ENCODE measurements at places on chromosomes 5 and 9. TPM values are rescaled to one million over a fixed set of nuclear protein-coding genes. Genes with fewer than 3 reads are reported as not detected.

Gene PCDHGA3
- 0.90 TPM for total RNA-seq

Gene ENG
- total RNA-seq, result 1.4 TPM

Gene TLN1
- 120 TPM for total RNA-seq

Gene PTGER4
- 4.4 TPM for total RNA-seq

Gene TMC1
- 0.54 TPM for total RNA-seq

Gene SHOC1
- not detected for total RNA-seq

Gene PCDHB15
- total RNA-seq, result 8.0 TPM

Gene ENTPD8
- total RNA-seq, result 0.42 TPM

Gene IL17B
- total RNA-seq, result not detected

Gene DCP2
- 146 TPM for total RNA-seq

Gene PCDHGA1
- 2.2 TPM for total RNA-seq
